ENCODE measurements at places on chromosomes 7 and 10.

DNA sequence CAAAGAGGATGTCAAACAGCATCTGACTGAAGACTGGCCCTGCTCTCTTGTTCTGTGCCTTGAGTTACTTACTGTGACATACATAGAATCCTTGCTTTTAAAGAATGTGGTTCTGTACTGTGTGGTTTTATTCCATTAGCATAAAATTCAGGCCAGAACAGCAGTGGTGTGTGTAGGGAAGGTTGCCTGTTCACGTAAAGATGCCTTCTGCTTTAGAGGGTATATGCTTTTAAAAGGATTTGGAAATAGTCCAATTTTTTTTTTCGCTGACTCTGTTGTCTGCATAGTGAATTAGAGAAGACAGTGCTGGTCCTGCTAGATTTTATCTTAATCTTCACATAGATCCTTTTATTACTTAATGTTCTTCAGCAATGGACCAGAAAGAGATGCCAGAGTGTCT, 470.8 kb upstream of the SEMA3A start:
- no peak for DNase-seq

DNA sequence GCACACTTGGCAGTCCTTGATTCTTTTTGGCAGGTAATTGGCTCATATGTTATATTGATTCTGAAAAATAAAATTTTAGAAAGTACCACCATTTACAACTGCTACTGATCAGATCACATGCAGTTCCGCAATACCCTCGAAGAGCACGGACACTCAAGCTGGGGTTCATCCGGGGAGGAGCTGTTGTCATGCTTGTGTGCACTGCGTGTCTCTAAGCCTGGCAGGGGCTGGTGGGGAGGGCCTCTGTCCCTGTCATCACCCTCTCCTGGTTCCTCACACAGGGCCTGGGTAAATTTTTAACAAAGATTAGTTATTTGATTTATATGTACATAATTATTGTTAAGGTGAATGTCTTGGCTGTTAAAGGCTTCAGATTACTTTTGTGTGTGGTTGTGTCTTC, 45.2 kb downstream of the TRRAP start:
- no peak for DNase-seq

GRCh38 chr10:61793760-61794703, 107.5 kb upstream of the ARID5B start:
- no peak for DNase-seq

GRCh38 chr7:33697616-33698015, 207.7 kb upstream of the BMPER start:
- no peak for DNase-seq

GRCh38 chr7:149732611-149733010, 40.8 kb downstream of the ZNF467 start:
- DNase-seq: no peak

GRCh38 chr10:131002031-131002861, 309.3 kb downstream of the TCERG1L start:
- DNase-seq: no peak

- DNase-seq: no peak
Measured at GRCh38 chr7:9498303-9498702, 1064.9 kb downstream of the NXPH1 start.

DNA sequence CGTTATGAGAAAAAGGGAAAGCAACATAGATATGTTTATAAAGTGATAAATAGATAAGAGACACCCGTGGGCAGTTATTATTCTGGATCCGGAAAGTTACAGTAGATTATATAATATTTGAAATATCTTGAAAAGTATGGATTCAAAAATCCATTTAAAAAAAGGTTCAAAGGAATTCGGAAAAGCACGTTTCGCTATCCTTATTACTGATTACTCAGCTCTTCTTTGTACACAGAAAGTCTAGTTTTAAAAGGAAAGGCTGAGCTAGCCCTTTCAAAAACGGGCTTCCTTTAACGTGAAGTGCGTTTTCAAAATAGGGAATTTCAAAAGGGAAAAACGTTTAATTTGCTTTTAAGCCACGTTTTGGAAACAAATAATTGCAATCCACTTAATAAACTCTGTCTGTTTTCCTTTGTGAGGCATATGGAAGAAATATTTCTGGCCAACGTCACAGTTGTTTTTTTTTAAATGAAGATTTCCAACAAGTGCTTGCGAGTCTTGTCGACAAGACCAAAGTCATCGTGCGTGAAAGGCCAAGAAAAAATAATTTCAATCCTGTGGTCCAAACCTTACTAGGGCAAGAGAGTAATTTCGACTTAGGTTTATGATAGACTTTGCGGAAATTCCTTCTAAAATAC, 2.2 kb upstream of the SKIDA1 start:
- no peak for DNase-seq

DNA sequence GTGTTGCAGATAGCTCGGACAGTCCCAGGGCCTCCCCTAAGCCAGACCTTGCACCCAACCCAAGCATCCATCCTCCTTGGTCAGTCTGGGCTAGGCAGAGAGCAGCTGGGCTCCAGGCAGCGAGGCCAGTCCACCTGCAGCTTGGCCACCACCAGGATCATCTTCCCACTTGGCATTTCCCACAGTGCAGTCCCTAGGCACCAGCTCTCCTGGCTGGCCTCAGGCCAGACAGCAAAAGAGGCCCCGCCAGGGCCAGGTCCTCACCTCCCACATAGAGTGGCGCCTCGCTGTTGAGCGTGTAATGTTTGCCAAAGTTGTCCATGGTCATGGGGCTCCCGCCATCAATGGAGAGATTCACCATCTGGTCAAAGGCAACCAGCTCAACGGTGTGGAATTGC, 171.7 kb downstream of the LCOR start:
- no peak for DNase-seq

DNA sequence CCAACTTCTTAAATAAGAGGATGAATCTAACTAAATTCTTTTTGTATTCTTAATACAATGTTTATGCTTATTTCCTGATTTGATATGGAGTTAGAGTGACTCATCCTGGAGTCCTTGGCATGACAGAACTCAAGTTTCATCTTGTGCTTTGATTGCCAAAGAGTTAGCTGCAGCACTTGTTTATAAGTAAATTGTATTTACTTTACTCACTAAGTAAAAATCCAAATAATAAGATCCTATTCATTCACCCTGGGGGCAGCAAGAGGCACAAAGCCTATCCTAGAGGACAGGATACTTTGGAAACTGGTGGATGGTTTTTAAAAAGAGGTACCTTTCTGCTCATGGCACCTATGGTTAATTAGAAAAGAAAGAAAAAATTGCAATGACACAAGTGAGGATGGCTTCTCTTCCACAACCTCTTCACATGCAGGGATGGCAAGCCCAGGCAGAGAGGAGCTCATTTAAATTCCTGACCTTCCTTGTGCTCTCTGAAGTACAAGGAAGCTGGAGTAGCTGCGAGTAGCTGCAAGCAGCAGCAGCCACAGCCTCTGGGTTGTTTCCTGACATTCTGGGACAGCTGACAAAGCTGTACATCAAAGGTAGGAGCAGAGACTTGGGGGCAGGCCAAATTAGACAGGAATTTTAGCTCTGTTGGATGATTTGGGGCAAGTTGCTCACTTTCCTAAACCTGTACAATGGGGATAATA, 28.5 kb upstream of the CROT start:
- no peak for DNase-seq

- DNase-seq: no peak
Measured at GRCh38 chr10:5396556-5397300, 7.9 kb downstream of the TUBAL3 start.

GRCh38 chr10:119265691-119266090, 58.3 kb downstream of the GRK5 start:
- DNase-seq: no peak

DNA sequence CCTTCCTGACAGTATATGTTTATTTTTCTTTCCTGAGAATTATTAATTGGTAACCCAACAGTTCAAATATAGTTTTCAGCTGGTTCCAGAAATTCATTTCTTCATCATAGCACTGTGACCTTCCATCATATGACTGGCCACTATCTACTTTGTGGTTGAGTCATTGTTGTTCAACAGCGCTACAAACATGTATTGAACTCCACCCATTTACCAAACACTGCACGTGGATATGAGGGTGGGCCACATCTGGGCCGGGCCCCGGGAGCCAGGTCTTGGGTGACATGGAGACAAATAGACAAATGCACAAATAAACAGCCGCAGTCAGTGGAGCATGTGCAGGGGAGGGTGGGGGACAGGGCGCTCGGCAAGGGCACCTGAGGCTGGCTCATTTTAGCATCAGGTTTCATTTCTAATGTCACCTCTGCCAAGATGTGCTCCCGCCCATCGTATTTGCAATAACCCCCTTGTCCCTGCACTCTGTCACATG, 24.0 kb upstream of the EEPD1 start:
- DNase-seq: no peak

GRCh38 chr10:132185601-132186487, 904 bp upstream of the DPYSL4 start:
- no peak for DNase-seq

GRCh38 chr7:90788052-90788451, 191.9 kb downstream of the CDK14 start:
- DNase-seq: no peak

DNA sequence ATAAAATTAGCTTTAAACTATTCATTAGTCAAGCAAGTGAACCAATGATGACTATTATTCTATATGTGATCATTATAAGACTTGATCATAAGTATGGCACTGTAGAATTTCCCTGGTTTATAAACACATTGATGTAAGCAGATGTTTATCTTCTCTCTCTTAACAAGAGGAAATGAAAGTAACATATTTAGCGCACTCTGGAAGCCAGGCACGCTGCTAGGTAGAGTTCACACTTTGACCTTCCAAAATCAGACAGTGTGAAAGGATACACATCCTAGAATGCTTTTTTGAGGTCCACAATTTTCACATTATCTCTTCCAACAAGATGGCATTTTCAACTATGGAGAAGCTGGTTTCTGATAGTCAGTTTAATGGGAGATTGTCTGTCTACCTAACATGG, 529.4 kb upstream of the IGFBP3 start:
- no peak for DNase-seq

DNA sequence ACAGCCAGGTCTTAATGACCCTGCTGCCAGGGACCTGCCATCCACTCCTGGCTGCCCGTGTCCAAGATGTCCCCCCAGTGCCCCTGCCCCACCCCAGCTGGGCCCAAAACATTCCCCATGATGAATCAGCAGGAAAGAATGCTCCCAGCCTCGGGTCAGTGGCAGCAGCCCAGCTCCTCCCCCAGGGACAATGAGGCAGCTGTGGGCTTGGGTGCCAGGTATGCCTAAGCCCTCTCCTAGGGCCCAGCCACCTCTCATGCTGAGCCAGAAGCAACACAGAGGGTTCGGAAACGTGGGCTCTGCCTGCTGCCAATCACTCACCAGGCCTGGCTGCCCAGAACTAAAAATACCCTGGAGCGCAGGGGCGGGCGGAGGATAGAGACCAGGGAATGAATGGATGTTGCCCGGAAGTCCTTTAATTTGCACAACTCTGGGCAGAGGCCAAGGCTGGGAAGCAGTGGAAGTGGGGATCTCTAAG, 1.5 kb upstream of the LOXL4 start:
- DNase-seq: no peak

GRCh38 chr10:101566333-101567164, 21.5 kb downstream of the POLL start:
- no peak for DNase-seq

DNA sequence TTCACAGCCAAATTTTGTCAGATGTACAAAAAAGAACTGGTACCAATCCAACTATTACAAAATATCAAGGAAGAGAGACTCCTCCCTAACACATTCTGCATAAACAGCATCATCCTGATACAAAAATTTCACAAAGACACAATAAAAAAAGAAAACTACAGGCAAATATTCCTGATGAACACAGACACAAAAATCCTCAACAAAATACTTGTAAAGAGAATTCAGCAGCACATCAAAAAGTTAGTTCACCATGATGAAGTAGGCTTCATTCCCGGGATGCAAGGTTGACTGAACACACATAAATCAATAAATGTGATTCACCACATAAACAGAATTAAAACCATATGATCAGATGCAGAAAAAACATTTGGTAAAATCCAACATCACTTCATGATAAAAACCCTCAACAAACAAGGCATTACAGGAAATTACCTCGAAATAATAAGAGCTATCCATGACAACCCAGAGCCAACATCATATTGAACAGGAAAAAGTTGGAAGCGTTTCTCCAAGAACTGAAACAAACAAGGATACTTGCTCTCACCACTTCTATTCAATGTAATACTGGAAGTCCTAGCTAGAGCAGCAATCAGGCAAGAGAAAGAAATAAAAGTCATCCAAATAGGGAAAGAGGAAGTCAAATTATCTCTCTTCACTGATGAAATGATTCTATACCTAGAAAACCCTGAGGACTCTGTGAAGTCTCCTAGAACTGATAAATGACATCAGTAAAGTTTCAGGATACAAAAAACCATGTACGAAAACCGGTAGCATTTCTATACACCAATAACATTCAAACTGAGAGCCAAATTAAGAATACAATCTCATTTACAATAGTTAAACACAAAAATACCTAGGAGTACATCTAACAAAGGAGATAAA, 223.1 kb downstream of the REEP3 start:
- DNase-seq: no peak

DNA sequence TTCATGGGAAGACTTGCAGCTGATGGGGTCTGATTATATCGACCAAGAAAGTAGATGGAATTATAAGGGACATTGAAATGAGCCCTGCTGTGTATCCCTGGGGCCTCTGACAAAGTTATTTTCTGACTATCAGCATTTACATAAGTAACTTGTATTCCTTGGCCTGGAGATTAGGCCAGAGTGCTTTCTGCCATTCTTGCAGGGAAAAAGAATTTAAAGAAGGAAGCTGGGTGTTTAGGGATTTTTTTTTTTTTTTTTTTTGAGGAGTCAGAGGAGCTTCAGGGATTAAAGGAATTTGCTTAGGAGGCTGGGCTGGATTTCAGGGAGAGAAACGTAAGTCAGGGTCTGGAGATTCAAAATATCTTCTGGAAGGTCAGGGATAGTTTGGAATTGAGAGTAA, 4.6 kb downstream of the SPAM1 start:
- no peak for DNase-seq

GRCh38 chr7:158976468-158976848, 120.1 kb downstream of the DYNC2I1 start:
- no peak for DNase-seq

- DNase-seq: no peak
Measured at GRCh38 chr7:46859963-46860475, 721.9 kb downstream of the TNS3 start.

DNA sequence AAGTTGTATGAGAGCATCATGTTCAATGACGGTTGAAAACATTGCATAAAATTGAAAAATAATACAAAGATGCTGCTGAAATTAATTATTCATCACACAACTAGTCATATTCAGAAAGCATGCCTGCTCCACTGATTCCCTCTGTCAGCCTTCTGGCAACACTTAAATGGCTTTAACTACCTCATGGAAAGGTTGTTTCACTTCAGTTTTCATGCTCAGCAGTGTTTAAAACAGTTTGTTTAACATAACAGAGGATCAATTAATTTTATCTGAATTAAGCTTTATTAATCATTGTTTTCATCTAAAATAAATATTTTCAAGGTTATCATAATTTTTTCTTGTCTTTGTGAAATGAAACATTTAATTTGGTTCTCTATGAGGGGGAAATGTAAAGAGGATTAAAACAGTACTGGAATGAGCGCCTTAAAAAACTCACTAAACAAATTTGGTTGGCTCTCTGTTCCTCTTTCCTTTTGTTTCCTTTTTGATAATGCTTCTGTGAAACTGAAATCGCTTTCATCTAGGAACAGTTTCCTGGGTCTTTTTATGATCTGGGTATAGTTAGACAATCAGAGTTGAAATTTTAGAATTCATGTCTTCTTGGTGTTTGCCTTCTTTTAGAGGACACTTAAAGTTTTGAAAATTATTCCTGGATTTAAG, 427.4 kb downstream of the SH2D4B start:
- no peak for DNase-seq

Data from stimulated activated CD8-positive, alpha-beta memory T cell treated with anti-CD3 and anti-CD28 coated beads, Interleukin-4, amount 100 ng/mL, for 4 hours (primary cell).